CD4-positive, alpha-beta T cell treated with Interleukin-6 at 100 ng/mL for 8 hours (primary cell): ENCODE measurements at places on chromosomes 7 and 10.

- no peak for DNase-seq
Observed at GRCh38 chr10:110502072-110502845, 4.6 kb downstream of the DUSP5 start.

DNA sequence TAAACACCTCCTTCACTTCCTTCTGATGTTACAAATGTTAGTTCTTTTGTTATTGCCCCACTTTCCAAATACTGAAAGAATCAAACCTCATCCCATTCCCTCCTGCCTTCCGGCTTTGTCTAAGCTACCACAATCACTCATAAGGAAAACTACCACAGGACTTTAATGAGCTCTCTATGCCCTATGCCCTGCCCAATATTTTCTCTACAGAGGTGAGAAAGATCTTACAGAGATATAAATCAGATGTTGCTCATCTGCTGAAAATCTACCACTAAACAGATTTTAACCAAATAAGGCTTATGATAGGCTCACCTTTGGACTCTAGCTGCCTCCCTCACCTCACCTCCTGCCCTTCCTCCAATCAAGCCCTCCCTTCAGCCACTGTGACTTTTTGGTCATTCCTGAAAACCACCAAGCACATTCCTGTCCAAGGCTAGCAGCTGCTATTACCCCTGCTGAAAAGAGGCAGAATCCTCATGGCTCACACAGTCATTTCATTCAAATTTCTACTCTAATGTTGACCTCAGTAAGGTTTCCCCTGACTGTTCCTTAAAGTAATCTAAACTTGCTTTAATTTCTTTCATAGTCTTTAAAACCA lies 7.7 kb downstream of the ZNF33B start:
- DNase-seq: no peak

GRCh38 chr10:114974625-114975024 lies 36.6 kb downstream of the TRUB1 start:
- DNase-seq: no peak

- DNase-seq: no peak
Observed at GRCh38 chr7:109901926-109902325, 1189.0 kb upstream of the LRRN3 start.

GRCh38 chr10:4215485-4215884 lies 430.5 kb upstream of the KLF6 start:
- no peak for DNase-seq

DNA sequence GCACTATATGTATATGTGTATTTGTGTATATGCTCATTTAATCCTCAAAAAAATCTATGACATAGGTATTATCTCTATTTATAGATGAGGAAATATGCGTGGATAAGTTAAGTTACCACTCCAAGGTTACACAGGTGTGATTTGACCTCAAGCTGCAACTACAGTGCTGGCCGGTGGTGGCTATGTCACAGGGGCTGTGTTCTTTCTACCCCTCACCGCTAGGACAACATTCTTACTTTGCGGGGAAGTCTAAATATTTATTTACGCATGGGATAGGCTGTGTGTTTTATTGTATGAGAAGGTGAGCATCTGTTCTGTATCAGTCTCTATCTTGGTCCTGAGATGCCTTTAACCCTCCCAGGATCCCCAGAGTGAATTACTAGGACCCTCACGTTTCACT lies 60.0 kb downstream of the CREB5 start:
- no peak for DNase-seq
